ENCODE measurements at places on chromosomes 4 and X.

DNA sequence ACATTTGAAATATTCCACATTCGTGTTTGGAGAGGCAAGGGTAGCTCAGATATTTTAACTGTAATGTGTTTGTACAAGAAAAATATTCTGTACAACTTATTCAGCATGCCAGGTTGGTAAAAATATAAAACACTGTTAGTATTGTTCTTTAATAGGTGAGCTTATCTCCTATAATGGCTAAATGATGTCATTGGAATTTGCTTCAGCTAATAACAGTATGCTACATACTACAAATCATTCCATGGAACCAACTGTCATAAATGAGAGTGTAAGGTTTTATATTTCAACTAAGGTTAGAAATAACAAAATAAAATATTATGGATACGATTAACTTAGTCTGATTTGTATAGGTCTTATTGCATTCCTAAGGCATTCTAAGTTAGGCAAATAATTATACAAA lies 206.6 kb downstream of the ADGRL3 start:
- no peak for DNase-seq

DNA sequence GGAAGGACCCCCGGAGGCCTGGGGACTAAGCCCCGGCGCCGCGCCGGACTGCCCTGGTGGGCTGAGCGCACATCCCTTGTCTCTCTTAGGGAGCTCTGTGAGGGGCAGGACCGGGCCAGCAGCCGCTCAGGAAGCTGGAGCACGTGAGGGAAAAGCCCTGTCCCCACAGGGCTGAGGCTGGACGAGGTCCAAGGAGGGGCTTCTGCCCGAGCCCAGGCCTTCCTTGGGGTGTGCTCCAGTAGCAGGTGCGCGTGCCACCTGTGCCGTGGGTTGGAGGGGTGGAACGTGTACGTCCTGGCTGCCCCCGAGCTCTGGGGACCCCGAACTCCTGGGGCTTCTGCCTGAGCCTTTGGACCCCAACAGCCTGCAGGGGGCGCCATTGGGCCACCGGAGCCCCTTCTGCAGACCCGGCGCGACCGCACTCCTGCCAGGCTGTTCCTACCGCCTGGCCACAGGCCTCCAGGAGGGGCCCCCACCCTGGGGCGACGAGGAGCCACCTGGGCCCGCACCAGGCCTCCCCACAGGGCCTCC lies 27.2 kb downstream of the TACC3 start:
- DNase-seq: peak; percentile 74

DNA sequence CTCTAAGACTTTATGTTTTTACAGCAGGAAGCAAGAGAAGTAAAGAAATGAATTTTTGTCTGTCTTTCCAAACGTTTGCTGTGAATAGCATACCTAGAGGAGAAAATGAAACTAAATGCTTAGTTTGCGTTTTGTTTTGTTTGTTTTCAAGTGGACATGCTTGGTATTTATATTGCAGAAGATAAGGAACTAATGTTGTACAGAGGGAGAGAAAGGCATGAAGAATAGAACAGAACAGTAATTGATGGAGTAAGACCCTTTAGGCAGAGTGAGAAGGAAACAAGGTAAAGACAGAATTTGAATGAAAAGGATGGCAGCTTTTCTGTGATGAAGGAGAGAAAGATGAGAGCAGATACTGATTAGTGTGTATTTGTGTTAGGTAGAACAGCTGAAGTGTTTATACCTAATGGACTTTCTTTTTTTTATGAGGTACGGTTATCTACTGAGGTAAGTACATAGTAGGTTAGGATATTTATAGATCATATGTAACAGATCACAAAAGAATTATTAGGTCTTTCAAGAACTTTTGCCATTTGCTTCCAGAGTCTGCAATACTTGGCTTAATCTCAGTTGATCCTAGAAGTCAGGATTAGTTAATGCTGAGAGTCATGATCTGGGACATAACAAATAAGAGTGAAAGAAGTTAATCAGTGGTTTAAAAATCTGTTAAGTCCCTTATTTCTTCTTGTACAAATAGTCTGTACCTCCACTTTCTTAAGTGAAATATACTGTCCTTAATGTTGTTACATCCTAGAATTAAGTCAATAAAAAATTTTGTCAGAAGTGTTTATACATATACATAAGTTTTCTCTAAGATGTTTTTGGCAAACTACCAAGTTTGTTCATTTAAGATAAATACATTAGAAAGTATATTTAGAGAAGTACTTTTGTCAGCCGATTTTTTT lies 36.8 kb downstream of the FABP2 start:
- peak; percentile 11 for DNase-seq

GRCh38 chrX:2371026-2371711 lies 129.6 kb downstream of the DHRSX start:
- DNase-seq: no peak

DNA sequence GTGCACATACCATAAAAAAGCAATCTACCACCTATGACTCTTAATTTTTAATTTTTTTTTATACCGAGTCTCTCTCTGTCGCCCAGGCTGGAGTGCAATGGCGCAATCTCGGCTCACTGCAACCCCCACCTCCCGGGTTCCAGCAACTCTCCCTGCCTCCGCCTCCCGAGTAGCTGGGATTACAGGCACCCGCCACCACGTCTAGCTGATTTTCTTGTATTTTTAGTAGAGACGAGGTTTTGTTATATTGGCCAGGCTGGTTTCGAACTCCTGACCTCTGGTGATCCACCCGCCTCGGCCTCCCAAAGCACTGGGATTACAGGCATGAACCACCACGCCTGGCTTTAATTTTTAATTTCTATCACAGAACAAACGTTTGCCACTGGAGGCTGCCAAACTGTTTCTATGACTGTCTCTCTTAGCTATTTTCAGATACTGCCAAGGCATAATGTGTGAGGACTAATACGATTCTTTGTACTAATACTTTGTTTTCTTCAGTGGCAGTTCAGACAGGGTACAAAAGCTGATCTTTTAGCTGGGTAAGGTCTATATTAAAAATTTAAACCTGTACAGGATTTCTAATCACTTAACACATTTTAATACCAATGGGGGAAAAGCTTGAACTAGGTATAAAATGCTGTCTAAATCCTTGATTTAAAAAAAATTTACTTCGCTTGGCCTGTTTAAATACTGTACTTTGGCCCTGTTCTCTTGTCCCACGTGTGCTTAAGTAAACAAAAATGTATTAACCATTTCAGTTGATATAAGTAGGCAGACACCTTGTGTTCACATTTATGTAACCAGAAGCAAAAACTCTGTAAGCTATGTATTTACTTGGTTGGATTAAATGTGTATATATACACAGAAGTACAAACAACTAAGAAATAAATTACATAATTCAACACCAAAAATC lies 2.3 kb downstream of the PGRMC2 start:
- no peak for DNase-seq

DNA sequence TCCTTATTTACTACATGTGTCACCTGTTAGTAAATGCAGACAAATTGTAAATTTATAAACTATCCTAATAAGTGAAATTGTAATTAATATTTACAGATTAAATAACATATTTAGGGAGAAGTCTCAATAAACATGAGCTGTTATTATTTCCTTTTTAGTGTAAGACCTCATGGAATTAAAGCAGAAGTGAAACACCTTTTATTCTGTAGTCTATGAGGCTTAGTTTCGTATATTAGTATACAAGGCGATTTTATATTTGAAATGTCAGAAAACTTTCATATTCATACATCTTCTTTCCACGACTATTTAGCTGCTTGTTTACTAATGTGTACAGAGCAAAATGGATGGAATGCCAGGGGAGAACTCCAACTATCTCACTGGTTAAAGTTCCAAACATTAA lies 414.4 kb downstream of the ARHGAP24 start:
- no peak for DNase-seq

GRCh38 chrX:11478911-11479310 lies 185.7 kb downstream of the AMELX start:
- DNase-seq: no peak

DNA sequence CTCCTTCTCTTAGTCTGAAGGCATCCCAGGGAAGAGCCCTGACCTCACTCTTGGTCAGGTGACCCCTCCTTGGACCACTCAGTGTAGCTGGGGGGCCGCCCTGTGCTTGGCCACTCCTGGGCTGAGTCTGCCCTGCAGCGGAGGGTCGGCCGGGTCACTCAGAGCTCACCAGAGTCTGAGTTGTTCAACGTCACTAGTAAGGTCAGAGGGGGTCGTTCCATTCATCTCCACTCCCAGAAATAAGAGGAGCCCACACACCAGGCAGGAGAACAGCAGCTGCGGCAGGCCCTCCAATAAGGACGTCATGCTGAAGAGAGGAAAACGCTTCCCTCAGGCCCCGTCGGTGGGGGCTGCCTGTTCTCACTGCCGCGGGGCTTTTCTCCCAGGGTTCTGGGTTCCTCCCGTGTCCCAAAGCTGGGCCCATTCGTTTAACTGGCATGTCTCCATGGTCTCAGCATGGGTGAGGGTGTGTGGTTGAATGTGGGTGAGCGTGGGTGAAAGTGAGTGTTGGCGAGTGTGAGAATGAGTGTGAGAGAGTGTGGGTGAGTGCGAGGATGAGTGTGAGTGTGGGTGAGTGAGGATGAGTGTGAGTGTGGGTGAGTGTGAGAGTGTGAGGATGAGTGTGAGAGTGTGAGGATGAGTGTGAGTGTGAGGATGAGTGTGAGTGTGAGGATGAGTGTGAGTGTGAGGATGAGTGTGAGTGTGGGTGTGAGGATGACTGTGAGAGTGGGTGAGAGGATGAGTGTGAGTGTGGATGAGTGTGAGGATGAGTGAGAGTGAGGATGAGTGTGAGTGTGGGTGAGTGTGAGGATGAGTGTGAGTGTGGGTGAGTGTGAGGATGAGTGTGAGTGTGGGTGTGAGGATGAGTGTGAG lies 47.7 kb downstream of the ING2 start:
- DNase-seq: no peak

- DNase-seq: no peak
These were observed 392.4 kb upstream of the ATOH1 start for GRCh38 chr4:93436000-93436626.

DNA sequence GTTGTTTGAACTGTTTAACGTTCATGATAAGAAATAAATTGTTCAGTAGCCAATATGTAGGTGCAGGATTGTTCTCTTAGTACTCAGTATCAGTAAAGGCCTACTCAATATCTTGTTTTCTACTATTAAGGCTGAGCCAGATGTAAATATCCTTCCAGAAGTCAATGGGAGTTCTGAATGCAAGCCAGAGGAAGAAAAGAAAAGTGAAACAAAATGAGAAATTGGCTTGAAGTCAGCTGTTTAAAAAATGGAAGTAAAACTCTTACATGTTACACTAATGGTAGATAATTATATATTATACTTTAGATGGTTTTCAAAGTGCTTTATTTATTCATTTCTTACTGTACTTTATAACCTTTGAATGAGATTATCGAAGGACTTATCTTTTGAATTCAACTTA lies 1417.9 kb downstream of the ADGRL3 start:
- no peak for DNase-seq

- no peak for DNase-seq
These were observed 313.2 kb downstream of the ANTXR2 start for GRCh38 chr4:79759793-79760192.

- DNase-seq: no peak
These were observed 28.9 kb upstream of the DRP2 start for GRCh38 chrX:101190736-101191135.

GRCh38 chr4:70703619-70704214 lies 15.4 kb downstream of the UTP3 start:
- DNase-seq: no peak

- DNase-seq: no peak
These were observed 50.4 kb downstream of the TBC1D9 start for GRCh38 chr4:140705625-140706275.

DNA sequence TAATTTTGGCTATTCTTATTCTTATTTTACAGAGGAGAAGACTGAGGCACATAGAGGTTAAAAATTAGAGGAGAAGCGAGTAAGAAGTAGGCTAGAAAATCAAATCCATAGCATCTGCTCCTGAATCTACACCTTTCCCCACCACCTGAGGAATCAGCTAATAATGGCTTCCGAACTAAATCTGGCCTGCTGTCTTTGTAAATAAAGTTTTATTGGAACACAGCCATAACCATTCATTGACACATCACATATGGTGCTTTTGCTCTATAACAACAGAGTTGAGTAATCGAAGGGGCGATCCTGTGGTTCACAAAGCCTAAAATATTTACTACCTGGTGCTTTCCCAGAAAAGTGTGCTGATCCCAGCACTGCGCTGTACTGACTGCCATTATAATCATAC lies 38.2 kb downstream of the F11 start:
- DNase-seq: no peak

GRCh38 chr4:30460818-30461217 lies 259.4 kb upstream of the PCDH7 start:
- no peak for DNase-seq

DNA sequence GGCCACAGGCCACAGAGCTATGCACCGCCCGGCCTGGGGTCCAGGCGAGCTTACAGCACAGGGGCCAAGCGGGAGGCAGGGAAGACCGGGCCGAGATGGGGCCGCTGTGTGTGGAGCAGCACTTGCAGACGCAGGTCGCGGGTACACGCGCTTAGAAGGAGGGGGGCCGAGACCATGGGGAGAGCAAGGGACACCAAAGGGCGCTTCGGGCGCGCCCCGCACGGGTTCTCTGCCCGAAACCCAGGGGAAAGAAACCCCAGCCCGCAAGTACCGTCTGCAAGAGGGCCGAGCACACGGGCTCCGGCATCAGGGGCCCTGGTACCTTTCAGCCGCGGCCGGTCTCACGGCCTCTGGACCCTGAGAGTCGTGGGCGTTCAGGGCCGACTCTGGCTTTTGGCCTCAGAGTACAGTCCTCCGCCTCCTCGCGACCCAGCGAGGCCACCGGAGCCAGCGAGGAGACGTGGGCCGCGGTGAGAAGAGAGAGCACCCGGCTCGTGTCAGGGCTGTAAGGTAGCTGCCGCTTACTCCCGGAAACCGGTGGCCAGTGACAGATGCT lies 342 bp downstream of the EOLA2 start:
- DNase-seq: no peak

DNA sequence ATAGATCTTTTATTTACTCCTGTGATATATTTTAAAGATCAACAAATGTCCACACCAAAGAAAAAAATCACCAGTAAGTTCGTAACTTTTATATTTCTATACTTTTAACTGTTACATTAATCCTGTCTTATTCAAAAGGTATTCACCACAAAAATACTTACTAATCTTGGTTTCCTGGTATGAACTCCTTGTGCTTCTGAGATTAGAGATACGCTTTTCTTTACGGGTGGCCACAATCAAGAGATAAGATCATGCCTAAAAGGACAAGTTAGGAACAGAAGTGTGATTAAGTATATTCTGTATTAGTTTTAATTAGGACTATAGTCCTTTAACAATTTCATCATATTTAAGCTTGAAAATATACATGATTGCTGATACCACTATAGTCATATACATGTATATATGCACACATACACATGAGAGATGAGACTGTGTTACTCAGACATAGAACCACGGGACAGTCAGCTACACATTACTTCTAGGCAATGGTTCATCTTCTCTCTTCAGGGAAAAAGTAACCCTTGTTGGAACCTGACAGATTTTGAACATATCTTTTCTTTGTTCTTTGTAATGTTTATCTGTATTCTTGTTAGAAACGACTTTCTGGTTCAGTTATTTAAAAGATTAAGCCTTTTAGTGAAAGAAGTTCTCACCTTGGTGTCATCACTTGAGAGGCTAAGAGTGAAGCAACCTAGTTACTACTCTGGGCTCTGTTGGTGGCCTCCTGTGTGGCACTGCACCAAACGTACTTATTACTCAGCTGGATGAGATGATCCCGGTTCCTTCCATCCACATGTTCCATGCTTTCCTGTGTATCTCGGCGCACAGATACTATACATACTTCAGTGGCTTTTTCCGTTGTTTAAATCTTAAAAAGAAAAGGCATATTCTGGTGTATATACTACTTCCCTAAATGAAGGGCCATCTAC lies 146.1 kb downstream of the CBR4 start:
- no peak for DNase-seq
